ENCODE measurements at places on chromosomes 6 and 20.

DNA sequence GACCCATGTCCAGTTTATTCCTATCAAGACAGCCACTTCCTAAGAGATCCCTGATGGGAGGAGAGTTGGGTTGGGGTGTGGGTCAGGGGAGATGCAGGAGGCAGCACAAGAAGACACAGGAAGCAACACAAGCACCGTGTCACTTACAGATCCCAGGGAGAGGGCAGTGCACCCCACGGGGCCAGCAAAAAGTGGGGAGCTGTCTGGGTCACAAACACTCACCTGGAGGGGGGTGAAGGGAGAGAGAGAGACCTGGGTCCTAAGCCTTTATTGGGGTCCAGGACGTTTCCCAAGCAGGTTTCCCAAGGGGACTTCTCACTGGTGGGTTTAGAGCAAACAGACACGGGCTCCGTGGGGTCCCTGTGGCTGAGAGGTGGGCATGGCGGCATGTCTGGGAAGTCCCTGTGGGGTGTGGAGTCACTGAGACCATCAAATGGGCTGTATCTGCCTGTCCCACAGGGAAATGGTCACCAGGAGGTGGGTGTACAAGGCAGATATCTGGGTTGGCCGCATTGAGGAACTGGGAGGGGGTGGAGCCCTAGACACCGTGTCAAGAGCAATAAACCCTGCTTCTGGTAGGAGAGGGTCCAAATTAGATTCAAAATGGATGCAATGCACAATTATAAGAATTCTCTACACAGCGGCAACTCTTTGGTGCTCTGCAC is 1.6 kb upstream of the CD93 start:
- no peak for DNase-seq

GRCh38 chr6:62283796-62284411 is 2.1 kb downstream of the KHDRBS2 start:
- DNase-seq = no peak

DNA sequence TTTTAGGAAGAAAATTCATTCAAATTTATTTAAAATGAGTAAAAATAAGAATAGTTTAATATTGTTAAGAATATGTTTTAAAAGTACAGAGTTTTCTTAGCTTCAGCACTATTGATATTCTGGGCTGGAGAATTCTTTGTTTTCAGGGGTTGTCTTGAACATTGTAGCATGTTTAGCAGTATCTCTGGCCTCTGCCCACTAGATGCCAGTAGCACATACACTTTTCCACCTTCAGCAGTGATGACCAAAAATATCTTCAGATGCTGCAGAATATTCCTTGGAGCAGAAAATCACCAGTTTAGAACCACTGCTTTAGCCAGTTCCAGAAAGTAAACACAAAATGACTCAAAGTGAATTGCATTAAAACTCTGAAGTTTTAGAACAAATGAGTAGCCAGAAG is 19.4 kb upstream of the SDHAF4 start:
- DNase-seq = no peak

GRCh38 chr6:132228894-132229293 is 172.4 kb downstream of the MOXD1 start:
- DNase-seq = no peak

DNA sequence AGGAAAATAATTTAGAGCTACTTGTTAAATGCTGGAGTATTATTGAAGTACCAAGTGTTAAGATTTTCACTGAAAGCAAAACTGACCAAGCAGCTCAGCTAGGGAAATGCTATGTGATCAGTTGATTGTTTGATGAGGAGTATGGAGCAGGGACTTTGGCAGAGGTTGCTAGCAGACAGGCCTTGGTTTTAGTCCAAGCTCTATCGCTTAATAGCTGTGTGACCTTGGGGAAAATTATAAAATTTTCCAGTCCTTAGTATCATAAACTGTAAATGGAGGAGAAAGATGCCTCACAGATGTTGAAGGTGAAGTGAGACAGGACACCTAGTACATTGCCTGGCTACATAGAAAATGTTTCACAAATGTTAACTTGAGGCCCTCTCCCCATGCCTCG is 136.6 kb downstream of the MTHFD1L start:
- no peak for DNase-seq

DNA sequence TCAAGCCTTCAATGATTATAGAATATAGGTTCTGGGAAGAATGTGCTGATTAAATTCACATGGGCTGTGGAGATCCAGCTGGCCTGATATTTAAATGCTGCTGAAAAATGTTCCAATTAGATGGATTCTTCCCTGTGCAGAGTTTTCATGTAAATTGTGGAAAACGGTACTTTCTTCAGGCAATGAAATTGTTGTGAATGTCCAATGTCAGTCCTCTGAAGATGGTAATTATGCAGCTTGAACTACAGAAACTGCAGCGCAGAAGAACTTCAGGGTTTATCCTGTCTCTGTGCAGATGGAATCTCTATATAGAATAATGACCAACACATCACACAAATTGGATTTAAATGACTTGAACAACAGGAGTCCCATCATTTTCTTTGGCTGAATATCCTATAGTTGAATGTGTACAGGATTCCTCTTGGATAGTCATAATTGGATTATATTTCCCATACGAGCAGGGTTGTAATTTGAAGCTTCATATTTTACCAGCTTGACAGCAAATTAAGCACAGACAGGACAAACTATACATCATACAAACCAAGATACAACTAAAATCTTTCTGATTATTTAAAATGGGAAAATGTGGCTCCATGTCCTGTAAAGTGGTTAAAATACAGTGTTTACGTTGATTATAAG is 82.3 kb downstream of the CAP2 start:
- DNase-seq = no peak

GRCh38 chr20:64077094-64077493 is 2.2 kb downstream of the RGS19 start:
- DNase-seq = no peak

- no peak for DNase-seq
These were observed 534.3 kb upstream of the NRSN1 start for GRCh38 chr6:23591761-23592160.

- no peak for DNase-seq
These were observed 28.6 kb upstream of the SPO11 start for GRCh38 chr20:57301026-57301425.

DNA sequence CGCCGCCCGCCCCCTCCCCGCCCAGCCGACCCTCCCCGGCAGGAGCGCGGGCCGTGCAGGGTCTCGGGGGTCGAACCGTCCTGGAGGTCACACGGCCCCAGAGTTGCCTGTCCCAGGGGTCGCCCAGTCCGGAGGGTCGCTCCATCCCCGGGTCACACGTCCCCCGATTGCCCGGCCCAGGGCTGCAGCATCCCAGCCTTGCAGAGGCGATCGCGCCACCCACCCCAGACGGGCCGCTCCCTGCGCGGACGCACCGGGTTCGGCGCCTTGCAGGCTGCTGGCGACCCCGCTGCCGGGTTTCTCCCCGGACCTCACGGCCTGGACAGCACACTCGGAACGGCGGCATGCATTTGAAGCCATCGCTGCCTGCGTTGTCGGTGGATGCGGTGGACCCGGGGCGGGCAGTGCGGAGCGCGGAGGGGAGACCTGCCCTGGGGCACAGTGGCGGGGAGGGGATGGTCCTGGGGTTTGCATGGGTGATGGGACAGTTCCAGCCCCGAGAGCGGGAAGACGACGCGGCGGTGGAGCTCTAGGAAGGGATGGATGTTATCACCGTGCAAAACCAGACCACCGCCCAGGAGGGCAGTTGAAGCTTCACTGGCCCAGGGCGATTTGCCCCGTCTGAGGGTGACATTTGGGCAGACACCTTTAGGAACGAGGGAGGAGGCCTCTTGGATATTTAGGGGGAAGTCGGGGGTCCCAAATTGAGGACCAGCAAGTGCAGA is 22.7 kb upstream of the FRMD1 start:
- no peak for DNase-seq

DNA sequence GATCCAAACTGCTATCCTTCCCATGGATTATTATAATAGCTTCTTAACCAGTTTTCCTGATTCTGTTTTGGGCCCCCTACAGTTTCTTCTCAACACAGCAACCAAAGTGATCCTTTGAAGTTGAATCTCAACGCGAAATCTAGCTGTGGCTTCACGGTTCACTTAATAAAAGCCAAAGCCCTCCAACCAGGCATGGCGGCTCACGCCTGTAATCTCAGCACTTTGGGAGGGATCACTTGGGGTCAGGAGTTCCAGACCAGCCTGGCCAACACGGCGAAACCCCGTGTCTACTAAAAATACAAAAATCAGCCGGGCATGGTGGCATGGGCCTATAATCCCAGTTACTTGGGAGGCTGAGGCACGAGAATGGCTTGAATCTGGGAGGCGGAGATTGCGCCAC is 3.3 kb downstream of the RMND1 start:
- no peak for DNase-seq

- no peak for DNase-seq
These were observed 376.9 kb downstream of the PHF3 start for GRCh38 chr6:64012351-64013001.

DNA sequence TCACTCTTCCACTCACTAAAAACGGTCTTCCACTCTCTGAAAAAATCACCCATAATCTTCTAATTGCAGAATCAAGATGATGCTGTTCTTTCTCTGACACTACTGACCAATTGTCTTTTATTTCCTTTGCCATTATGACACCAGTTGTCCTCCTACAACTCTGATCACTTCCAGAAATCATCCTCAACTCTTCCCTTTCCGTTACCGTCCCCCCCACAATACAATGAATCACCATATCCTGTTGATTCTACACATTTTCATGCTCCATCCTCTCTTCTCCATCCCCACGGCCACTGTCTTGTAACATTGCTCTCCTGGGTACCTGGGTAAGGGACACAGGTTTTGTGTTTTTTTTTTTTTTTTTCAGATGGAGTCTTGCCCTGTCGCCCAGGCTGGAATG is 2.5 kb upstream of the PPP2R5D start:
- no peak for DNase-seq

GRCh38 chr6:69422020-69422419 is 374.8 kb downstream of the LMBRD1 start:
- no peak for DNase-seq

DNA sequence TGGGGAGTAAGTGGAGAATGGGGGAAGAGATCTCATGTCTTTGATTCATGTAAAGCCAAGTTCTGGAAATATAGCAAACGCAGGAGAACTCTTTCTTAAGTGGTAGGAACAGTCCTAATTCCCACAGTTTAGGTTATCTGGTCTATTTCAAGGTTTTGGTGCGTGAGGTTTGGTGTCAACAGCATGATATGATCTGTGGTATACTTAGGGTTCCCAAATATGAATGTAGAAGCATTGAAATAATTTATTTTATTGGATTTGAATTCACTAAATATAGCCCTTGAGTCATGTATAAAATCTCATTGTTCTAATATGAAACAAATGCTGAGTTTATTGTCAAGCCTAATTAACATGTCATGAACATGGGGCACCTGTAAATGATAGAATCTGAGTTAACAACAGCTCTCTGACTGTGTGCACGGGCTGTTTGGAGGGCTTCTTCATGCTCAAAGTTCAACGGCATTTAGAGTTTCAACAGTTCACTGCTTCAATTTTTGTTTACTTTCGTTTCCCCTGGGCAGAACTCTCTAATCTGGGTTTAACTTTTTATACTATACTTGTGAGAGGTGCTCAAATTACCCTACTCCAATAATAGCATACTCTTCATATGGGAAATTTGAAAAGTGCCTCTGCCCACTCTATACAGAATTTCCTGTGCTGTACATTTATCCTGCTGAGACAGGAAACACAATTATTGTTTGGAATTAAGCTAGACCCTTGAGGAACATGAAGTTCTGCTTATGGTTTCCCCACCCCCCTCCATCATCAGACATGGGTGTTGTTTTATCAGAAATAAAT is 236.3 kb upstream of the ZNF217 start:
- DNase-seq = no peak

GRCh38 chr6:147180926-147181325 is 23.3 kb upstream of the STXBP5 start:
- DNase-seq = no peak

- no peak for DNase-seq
These were observed 63.8 kb upstream of the FABP7 start for GRCh38 chr6:122715725-122716124.

- no peak for DNase-seq
These were observed 129.2 kb downstream of the TBX18 start for GRCh38 chr6:84635081-84635761.

- no peak for DNase-seq
These were observed 334.0 kb upstream of the CHD6 start for GRCh38 chr20:41952166-41952565.

DNA sequence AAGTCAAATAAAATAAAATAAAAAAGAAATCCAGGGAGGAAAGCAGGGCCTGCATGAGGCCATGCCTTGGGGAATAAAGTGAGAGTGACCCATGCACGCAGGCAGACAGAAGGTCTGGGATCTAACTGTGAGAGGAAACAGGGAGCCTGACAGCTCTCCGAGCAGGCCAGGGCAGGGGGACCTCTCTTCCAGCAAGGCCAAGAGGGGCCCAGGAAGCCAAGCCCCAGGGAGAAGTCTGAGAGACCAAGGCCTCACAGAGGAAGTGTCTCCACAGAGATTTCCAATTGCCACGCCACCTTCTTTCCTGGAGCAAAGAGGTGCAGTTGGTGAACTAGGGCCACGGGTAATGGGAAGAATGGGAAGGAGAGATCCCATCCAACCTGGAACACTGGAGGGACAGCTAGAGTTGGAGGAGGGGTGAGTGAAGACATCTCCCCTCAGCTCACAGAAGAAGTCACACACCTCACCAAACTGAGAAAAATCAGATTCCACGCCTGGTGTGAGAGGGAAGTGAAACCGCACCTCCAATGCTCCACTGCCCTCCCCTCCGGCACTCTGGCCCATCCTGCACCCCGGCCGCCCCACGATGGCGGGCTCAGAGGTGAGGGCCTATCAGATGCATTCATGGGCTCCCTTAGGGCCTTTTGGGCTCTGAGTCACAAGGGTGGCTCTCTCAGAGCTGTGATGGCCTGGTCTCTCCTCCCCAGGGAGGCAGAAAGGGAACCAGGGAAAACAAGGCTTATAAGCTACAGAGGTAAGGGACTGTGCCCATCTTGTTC is 25.1 kb upstream of the TAF8 start:
- DNase-seq = no peak

GRCh38 chr20:49669601-49670189 is 44.0 kb downstream of the B4GALT5 start:
- DNase-seq = no peak

DNA sequence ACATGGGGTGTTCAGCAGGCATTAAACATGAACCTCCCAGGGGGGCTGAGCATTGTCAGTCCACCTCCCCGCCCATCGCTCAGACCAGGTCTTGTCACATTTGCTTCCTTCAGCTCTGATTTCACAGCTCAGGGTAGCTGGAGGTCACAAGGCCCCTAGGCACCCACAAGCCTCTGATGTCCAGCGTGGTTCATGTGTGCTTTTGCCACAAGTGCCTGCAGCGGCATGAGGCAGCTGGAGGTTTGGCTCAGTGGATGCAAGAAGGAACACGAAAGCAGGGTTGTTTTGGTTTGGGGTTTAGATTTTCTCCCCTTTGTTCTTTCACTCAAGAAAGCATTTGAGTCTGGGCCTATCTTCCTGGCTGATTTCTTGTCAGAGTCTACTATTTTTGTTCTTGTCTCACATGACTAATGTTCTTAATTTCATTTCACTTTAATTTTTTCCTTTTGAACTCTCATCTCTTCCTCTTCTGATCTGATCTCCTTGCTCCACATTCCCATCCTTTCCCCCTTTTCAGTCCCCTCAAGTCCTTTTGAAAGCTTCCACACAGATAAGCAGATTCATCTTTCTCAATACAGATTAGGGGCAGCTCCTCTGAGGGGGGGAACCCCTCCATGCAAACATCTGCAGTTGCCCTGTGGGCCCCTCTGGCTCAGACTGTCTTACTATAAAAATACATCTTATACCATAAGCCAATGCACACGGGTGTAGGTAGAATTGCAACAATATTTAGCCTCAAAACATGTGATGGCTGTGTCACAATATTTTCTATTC is 68.1 kb upstream of the CEP85L start:
- no peak for DNase-seq

All from activated CD4-positive, CD25-positive, alpha-beta regulatory T cell treated with anti-CD3 and anti-CD28 coated beads, Interleukin-2, amount 50 U/mL, for 16 hours (primary cell).